ENCODE measurements at places on chromosomes 7 and 10.

GRCh38 chr10:103916876-103917275 is 1.1 kb downstream of the STN1 start:
- DNase-seq: no peak

- no peak for DNase-seq
Measured at GRCh38 chr7:24800667-24801066, 43.4 kb upstream of the GSDME start.

DNA sequence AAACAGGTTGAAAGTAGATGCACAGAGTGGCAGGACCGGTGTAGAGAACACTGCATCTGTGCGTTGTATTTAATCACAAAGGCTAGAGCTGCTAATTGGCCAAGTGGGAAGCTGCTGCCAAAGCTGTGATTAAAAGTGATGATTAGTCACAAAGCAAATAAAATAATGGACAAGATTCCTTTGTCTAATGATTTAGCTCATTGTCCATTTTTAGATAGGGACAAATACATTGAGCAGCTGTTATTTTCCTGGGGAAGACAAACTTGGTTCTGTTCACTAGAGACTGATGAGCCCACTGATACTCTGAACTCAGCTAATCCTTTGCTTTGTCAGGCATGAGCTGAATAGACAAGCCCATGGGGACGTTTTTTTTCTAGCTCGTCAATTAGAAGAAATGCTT is 19.7 kb downstream of the UBE3C start:
- no peak for DNase-seq

GRCh38 chr10:67114945-67115344 is 189.1 kb downstream of the LRRTM3 start:
- no peak for DNase-seq

- no peak for DNase-seq
Measured at GRCh38 chr7:9962742-9963141, 1010.9 kb upstream of the PHF14 start.

- DNase-seq: no peak
Measured at GRCh38 chr10:77532068-77532467, 105.5 kb downstream of the KCNMA1 start.

DNA sequence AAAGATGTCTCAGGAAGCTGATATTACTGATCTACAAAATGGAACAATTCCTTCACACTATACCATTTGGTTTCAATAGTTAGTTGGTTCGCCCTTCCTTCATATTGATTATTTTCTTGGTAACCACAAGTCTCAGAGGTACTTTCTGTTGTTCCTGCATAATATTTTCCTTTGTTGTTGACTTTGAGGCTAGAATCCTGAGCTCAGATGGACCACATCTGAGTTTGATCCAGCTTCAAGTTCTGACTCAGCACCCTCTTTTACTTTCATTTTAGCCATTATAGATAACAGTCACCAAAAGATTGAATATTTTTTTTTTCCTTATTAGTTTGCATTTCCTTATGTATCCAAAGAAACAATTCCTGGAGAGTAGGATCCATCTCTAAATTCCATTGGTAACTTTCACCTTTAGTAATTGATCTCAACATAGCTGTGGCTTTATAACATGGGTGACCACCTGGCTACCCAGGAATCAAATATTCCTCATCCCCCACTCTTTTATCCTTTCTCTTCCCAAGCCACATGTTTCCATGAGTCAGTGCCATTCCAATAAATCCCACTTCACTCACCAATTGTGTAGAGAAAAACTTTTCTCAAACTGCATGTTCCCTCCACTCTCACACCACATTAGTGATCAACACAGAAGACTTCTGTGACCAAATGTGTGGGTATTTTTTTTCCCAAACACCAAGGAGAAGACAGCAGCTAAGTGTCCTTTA is 9.7 kb upstream of the ABCA13 start:
- DNase-seq: no peak

DNA sequence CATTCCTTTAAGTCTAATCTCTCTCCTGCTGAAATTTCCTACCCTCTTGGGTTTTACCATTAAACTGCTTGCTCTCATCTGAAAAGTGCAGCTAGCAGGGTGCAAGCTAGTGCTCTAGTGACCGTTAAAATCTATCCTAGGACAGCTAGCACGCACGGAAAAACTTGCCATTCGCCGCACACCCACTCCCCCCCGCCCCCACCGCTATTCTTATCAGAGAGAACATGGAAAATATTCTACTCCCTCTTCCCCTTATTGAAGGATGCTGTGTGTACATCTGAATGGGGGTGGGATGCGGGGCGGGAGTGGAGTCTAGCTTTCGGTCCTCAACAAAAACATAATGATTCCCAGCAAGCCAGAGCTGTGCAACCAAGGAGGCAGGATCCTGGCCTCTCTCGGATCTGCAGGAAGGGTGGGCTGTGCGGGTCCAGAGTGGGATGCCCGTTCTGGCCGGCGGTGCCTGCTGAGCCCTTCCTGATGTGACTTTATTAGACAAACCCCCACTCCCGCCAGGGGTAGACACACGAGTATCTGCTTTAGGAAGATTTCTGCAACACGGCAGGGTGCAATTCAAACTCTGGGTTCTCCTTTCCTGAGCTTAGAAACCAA is 1.1 kb upstream of the ADRA2A start:
- DNase-seq: no peak

DNA sequence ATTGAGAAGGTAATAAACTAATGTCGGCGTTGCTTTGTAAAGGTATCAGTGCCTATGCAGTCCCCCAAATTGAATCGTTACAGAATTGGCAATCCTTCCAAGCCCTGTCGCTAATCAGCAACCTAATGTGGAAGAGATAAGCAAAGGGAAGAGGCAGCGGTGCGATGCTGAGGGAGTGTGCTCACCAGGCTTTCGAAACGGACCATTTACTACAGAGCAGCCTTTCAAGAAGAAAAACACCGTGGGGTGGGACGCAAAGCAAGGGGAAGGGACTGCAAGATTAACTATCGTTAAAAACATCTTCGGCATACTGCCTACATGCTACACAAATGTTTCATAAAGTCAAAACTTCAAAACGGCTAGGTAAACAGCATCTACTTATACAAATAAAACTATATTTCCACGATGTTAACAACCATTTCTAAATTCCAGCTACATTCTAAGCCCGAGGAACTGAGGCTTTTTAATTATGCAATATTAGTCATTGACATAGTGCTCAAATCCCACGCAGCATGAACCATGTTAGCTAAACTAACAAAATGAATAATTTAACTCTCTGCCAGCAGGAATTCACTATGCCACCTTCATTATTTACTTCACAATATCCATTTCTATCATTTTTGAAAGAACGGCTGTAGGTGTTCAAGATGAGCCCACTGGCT is 85.2 kb downstream of the CHCHD3 start:
- DNase-seq: no peak

GRCh38 chr7:130741331-130741995 is 7.5 kb upstream of the KLF14 start:
- no peak for DNase-seq

DNA sequence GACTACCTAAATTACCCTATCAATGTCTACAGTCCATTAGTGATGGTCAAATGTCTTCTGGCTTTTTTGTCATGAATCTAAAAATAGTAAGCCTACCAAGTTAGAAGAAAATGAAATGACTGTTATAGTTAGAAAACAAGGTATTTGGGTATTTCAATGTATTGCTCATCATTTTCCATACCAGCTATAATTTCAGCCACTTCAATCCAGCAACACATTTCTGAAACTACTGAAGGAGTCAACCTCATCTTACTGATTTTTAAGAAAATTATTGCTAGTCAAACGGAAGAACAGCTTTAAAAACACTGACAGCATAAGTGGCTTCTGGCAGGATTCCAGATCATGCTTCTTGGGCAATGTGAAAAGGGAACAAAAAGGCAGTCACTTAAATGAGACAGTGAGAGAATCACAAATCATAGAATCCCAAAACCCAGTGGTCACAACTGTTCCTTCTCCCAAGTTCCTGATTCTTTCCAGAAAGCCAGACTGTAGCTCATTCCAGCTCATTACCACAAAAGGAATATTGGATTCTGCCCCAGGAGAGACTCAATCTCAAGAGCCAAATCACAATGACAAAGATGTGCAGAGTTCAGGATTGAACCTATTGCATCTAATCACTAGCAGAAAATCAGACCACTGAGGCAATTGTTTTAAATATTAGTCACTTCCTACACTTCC is 61.2 kb upstream of the LRRN3 start:
- DNase-seq: peak; percentile 46

DNA sequence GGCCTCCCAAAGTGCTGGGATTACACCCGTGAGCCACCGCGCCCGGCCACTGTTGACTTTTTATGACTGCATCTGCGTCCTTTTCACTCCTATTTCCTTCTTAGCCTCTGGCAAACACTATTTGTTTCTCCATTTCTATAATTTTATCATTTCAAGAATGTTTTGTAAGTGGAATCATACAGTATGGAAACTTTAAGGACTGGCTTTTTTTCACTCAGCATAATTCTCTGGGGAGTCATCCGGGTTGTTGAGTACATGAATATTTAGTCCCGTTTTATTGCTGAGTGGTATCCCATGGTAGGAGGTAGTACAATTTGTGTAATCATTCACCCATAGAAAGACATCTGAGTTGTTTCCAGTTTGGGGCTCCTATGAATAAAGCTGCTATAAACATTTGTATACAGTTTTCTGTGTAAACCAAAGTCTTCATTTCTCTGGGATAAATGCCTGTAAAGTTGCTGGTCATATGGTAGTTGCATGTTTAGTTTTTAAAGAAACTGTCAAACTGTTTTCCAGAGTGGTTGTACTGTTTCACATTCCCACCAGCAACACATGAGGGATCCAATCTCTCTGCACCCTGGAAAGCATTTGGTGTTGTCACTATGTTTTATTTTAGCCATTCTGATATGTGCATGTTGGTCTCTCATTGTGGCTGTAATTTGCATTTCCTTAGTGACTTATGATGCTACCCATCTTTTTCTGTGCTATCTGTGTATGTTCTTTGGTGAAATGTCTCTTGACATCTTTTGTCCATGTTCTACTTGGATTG is 139.6 kb upstream of the EEPD1 start:
- no peak for DNase-seq

- DNase-seq: no peak
Measured at GRCh38 chr10:46312953-46313352, 26.2 kb downstream of the ANTXRL start.

GRCh38 chr10:118032564-118032963 is 14.2 kb downstream of the RAB11FIP2 start:
- no peak for DNase-seq

DNA sequence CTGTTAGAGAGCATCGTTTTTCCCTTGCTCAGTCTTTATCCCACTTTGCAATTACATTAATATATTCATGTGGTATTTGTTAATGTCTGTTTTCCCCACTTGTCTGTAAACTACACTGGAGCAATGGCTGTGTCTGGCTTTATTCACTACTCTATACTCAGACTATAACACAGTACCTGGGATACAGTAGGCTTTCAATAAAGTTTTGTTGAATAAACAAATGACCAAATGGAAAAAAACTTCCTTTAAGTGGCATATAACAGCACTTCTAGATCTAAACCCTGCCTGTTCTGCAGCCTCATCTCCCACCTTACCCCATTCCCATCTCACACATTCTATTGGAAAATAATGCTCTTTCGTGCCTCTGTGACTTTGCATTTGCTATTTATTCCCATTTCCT is 57.3 kb upstream of the SPOCK2 start:
- DNase-seq: no peak

GRCh38 chr10:88687853-88688467 is 18.1 kb upstream of the LIPK start:
- DNase-seq: no peak

- DNase-seq: no peak
Measured at GRCh38 chr10:6912929-6913328, 332.9 kb upstream of the PRKCQ start.

DNA sequence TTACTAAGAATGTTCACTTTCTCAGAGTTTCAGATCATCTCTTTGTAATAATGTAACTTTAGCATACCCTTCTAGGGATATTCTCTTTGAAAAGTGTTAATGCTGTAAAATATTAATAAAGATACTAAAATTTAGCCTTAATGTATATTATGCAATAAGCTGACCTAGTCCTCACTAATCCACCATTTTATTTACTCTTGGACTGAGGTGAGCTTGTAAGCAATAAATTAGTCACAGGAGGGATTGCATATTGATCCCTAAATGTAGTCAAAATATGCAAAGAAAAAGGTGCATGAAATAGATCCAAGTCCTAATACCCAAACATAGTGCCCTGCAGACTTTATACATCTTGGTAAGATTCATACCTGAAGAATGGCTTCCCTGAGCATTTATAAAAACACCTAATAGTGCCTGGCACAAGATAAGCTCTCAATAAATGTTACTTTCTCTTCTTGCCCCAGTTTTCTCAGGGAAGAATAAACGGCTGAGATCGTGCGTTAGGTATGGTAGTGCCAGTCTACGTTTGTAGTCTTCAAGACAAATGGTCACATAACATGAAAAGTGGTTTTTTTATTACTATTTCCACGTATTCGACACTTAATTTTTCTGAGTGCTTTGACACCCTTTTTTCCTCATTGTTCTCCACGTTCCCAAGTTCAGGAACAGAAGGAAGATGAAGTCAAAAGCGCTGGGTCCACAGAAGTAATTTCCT is 14.3 kb downstream of the INSIG1 start:
- no peak for DNase-seq

Data from stimulated activated CD4-positive, alpha-beta T cell treated with anti-CD3 and anti-CD28 coated beads, Interleukin-2, amount 100 ng/mL, for 4 hours (primary cell).